CD4-positive, alpha-beta T cell (primary cell): ENCODE measurements at places on chromosomes 7 and 10.

DNA sequence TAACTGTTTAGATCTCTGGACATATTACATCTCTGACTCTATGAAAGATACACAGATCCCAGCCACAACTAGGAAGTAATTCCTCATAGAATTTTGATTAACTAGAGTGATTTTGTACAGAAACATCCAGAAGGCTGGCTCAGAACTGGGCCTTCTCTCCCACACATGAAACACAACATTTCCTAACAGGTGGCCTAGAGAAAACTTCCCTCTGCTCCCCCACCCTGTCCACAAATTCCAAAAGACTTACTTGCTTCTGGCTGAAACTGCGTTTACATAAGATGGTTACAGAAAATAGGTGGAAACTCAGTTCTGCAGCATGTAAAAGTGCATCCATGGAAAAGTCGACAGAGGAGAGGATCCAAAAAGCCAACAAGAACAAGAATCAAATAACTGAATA is 132.9 kb downstream of the FZD1 start:
- no peak for DNase-seq

DNA sequence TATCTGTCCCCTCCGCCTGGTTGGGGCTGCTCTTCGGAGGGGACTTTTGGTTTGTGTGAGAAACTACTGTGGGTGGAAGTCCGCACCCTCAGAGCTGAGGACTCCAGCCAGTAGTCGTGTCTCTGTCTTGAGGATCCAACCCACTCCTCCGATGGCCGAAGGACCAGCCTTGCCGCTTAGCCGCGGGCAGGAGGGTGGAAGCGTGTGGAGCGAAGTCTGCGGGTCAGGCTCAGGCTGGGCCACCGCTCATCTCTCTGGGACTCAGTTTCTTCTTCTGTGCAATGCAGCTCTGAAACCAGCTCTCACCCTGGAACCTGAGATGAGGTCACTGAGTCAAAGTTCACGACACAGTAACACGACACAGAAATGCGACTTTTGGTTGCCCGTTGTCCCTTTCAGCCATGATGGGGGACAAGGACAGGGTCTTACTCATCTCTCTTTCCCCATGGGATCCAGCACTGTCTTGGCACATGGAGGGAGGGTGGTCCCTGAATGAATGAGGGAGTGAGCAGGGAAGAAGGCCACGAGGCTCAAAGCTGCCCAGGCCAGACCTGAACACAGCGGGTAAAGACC is 133.3 kb upstream of the PODXL start:
- no peak for DNase-seq

DNA sequence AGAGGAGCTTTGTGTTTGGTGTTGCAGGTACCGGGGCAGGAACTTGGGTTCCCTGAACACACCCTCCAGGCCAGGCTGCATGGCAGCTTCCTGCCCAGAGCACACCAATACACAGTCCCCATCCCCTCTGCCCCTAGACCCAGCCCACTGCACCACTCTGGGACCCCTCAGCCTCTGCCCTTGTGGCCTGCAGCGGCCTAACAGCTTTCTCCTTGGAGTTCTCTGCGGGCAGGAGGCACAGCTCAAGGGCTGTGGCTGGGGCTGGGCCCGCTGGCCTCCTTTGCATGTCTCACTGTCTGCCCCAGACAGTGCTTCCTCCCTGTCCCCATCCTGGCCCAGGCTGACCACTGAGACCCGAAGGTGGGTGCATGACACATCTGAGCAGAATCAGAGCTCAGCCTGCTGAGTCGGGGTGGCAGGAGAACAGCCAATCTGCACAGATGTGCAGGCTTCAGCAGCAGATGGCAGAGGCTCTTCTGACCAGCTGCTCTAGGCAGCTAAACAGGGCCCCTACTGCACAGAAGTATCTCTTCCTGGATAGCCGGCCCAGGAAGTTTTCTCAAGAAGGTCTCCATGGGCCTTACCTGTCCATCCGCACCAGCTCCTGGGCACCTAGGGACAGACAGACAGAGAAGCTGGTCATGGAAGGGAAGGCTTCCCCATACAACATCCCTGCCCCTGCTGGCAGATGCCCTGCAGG is 20.8 kb downstream of the VSIR start:
- no peak for DNase-seq

DNA sequence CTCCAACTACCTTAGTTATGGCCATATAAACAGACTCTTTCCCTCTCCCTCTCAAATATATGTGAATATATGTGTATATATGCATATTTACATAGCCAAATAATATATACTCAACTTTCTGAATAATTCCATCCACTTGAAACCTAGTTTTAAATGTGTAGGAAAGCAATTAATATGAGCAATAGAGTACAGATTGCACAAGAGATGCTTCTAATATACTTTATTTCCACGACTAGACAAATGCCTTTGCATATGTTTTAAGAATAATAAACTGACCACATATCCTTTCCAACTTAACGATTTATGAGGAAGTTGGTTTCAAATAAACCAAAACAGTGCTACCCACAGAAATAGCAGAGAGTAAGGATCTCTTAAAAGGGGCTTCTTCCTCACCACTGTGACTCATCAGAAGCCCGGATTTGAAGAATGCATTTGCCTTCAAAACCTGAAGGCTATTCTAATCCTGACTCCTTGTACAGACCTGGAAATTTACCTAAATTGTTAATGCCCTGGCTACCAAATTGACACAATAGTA is 266.3 kb downstream of the AHR start:
- DNase-seq = no peak

GRCh38 chr10:11285171-11285570 is 267.5 kb downstream of the CELF2 start:
- DNase-seq = no peak

DNA sequence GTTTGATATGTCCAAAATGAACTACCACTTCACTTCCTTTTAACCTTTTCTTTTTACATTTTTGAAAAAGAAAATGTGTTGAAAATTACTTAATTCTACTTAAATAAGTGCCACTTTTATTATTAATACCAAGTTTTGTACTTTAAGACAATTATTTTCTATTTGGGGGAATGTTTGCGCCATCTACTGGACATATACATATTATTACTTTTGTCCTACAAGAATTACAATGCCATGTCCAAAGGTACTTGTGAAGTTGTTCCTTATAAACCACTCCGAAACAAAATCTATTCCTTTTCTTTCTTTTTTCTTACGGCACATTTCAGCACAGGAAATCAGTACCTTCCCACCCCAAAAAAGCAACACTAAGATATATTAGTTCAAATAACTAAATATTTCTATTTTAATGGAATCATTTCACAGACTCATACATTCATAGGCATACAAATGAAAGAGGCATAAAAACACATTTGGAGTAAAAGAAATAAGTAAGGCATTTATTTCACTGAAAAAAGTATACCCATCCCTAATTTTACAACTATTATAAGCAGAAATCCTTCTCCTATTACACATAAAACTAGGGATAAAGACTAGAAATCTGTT is 169.9 kb downstream of the RNF133 start:
- no peak for DNase-seq

DNA sequence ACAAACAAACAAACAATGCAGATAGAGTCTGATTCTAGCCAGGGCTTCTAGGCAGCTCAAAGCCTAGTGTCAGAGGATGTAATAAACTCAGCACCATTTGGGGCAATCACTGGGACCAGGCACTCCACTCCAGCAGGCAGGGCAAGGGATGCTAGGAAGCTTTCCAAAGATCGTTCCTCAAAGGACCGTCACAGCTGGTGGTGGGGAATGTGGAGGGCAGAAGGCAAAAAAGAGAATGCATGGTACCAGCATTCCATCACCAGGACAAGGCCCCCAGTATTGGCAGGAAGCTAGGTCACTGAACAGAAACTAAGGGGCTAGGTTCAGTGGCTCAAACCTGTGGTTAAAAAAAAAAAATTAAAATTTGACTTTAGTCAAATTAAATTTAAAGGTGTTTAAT is 94.2 kb downstream of the CUL2 start:
- DNase-seq = no peak

- no peak for DNase-seq
Measured at GRCh38 chr7:51175316-51175991, 141.2 kb downstream of the COBL start.

DNA sequence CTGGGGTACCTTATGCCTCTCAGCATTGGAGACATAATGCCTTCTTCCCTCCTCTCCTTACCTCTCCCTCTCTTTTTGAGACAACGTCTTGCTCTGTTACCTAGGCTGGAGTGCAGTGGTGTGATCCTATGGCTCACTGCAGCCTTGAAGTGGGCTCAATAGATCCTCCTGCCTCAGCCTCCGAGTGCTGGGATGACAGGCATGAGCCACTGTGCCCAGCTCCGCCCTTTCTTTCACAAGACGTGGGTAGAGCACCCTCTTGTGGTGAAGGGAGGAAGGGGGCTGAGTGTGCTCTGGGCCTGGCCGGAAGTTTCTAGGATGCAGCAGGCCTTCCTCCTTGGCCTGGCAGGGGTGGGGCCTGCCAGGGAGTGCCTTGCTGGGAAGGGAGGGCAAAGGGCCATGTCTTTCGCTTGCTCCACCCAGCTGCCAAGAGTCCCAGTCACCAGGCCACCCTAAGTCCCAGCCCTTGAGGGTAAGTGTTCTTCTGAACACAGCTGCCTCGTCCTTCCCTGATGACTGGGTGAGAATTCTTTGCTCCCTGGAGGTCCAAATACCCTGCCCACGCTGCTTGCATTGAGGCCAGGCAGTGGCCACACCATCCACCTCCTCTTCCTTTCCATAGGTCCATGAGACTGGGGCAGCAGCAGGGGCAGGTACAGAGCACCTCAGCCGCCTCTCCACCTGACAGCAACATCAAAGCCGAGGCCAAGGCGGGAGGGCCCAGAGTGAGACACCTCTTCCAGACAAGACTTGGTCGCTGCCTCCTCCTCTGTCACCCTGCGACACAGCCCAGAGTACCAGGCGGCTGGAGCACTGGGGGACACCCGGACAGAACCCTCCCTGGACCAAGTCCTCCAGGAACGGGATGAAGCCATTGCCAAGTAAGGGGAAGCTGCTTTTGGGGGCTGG is 3.7 kb downstream of the ABHD11 start:
- DNase-seq = peak; percentile 91

- DNase-seq = no peak
Measured at GRCh38 chr7:98252425-98253054, 508 bp upstream of the TECPR1 start.

- no peak for DNase-seq
Measured at GRCh38 chr10:97729014-97729413, 7.9 kb upstream of the ZFYVE27 start.

GRCh38 chr7:138000081-138000701 is 1.7 kb downstream of the CREB3L2 start:
- no peak for DNase-seq

- DNase-seq = no peak
Measured at GRCh38 chr7:70694971-70695794, 436.8 kb upstream of the GALNT17 start.

- DNase-seq = no peak
Measured at GRCh38 chr7:157464111-157464970, 127.5 kb downstream of the DNAJB6 start.

DNA sequence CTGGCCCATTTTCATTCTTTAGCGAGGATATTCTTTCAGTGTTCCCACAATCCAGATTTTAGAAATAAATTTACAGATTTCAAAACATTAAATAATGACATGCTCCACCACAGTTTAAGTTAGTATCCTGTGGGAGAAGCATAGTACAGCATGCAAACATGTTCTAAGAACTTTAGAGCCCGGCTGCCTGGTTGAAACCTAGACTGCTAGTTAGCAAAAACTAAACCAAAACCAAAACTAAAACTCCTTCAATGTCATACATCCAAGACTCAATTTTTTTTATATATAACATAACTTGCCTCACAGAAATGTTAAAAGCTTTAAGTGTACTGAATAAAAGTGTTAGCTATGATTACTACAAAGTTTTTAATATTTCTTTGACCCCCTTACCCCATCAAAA is 17.0 kb downstream of the TRA2A start:
- DNase-seq = no peak
